Stimulated activated CD4-positive, alpha-beta T cell treated with anti-CD3 and anti-CD28 coated beads, Interleukin-1b, Interleukin-23, amount 100 ng/mL, for 4 hours (primary cell): ENCODE measurements at places on chromosomes 2 and 18.

GRCh38 chr2:198309673-198310280 is 505.4 kb downstream of the PLCL1 start:
- DNase-seq: peak; percentile 11

DNA sequence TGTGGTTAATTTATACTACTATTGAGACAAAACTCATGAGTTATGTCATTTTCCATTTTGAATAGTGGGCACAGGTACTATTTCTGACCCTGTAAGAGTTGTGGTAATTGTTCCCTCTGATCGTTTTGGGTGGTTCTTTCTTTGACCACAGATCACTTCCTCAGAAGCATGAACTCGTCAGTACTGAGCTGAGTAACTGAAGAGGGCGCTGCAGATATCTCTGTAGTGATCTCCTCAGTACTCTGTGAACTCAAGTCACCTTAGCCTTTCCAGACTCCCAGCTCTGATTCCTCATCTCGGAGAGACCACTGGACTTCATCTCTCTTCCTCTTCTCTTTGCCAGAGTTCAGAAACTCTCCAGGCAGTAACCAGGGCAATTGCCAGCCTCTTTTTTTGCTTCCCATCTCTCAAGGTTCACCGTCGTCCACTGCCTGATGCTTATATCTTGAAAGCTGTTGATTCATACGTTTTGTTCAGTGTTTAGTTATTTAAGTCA is 9.4 kb upstream of the IL1RL1 start:
- no peak for DNase-seq

DNA sequence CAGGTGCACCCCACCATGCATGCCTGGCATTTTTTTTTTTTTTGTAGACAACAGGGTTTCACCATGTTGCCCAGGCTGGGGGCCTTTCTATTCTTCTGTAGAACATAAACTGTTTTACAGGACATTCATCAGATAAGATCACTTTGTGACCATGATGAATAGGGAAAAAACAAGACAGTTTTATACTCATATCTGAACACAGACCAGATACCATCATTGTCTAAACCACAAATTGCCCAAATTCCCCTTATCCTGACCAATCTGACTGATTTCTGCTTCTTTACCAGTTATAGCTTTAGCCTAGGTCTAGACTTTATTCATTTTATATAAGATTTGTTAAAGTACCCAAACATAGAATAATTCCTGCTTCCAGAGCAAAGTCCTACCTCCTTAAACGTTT is 1699.3 kb upstream of the TMEFF2 start:
- DNase-seq: no peak

DNA sequence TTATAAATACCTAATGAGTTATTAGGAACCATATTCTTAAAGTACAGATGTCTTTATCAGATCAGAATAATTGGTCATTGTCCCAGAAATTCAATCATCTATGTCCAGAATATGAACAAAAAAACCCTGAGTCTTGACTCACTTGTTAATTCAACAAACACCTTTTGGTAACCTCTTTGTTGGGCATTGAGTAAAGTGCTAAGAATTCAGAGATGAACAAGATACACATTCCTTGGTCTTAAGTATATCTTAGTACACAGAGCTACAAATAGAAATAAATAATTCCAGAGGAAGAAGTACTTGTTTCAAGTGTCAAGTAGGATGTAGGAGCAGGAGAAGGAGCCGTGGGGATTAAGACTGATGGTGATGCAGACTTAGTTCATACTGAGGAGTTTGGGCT is 798.1 kb downstream of the CPS1 start:
- DNase-seq: no peak

DNA sequence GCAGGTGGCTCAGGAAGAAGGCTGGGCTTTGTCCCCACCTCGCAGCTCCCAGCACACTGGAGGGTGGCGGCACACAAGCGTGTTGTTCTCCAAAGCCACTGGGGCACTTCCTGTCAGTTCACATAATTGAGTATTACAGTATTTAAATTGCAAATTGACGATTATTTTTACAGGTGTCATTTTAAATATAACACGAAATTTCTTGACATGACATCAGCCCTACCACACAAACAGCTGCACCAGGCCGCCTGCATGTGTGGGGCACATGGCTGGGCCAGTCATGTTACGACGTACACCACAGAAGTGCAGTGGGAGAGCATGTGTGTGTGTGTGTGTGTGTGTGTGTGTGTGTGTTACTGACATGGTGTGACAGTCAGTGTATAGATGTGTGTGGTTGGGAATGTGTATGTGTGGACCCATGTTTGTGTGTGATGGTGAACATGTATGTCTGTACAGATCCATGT is 155.6 kb downstream of the TTC32 start:
- no peak for DNase-seq

DNA sequence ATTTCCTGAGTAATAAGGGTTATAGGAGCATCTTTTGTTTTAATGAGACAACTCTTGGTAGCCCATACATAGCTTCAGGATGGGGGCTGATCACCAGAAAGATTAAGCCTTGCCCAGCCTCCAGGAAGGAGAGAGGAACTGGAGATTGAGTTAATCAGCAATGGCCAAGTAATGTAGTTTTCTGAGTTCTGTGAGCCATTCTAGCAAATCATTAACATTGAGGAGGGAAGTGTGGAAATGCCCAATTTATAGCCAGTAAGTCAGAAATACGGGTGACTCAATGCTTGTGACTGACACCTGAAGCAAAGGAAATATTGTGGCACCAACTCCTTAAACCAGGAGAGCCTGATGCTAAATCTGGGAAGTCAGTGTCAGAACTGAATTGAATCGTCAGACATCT is 205.1 kb upstream of the SRD5A2 start:
- no peak for DNase-seq

DNA sequence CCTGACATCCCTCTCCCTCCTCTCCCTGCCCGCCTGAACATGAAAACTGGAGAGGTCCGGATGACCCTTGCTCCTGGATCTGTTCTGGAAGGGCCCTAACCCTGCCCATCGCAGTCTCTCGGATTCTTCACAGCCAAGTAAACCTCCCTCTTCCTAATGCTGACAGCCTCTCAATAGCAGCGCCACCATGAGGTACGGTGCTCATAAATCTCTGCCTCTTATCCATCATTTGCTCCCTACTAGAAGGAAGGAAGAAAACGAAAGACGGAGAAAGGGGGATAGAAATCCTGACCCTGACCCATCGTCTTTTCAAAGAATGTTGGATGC is 257.9 kb downstream of the BCL11A start:
- no peak for DNase-seq

DNA sequence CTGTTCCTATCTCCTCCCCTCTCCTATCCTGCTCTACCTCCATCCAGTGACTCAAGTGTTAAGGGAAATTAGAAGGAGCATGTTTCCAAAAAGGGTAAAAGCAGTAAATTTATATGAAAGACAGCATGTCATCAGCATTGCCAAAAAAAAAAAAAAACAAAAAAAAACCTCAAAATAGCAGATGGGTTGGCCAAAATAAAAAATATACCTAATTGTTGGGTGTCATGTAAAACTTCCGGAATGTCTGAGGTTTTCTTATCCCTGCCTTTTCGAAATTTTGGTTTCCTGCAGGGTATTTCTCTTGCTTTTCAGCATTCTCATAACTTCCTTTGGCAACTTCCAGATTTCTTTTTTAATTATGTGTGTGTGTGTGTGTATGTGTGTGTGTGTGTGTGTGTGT is 241.6 kb upstream of the FN1 start:
- DNase-seq: no peak

DNA sequence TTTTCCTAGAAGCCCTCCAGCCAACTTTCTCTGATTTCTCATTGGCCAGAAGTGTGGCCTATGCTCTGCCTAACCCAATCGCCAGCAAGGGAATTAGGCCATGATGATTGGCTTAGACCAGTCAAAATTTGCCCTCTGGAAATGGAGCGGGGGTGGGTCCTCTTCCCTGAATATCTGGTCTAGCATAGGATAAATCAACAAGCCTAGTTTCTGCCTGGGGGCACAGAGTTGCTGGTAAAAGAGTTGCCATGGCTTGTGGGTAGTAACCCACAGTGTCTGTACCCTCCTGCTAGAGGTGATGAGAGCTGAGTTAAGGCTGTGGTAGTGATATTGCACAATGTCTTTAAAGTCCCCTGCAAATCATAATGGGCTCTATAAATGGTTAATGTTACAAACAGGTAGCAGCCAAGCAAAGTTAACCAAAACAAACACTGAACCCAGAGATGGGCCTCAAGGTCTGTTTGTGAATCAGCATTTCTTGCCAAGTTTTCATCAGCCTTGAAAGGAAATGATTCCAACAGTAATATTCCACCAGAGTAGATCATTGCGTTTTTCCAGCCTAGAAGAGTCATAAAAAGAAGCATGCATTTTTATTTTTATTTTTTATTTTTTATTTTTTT is 19.3 kb downstream of the GALM start:
- no peak for DNase-seq

DNA sequence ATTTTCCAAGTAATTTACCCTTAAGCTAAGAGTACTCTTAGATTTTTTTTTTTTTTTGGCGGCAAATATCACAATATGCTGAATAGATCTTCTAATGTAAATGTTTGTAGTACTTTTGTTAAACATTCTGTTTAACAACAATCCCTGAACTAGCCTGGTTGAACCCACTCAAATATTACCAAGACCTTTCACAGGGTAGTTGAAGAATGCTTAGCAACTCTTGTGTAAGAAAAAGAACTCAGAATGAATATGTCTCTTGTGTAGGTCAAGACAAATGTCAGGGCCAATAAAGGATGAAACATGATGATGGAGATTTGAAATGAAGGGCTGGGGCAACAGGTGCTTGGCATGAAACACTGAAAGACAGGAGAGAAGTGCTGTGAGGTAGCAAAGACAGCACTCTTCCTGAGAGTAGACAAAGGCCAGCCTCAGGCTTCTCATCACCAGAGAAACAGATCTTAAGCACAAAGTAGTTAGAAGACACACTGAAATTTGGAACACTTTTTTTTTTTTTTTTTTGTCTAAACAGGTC is 597.3 kb downstream of the ERBB4 start:
- DNase-seq: no peak
